NCI-H146 (cell line): ENCODE measurements at places on chromosomes 16 and 17.

- no peak for DNase-seq
These were observed 17.0 kb upstream of the RFFL start for GRCh38 chr17:35080536-35080935.

- peak; percentile 76 for DNase-seq
These were observed 79.2 kb downstream of the MYH11 start for GRCh38 chr16:15777533-15778203.

- no peak for DNase-seq
These were observed 22.1 kb downstream of the COX10 start for GRCh38 chr17:14091367-14091766.

DNA sequence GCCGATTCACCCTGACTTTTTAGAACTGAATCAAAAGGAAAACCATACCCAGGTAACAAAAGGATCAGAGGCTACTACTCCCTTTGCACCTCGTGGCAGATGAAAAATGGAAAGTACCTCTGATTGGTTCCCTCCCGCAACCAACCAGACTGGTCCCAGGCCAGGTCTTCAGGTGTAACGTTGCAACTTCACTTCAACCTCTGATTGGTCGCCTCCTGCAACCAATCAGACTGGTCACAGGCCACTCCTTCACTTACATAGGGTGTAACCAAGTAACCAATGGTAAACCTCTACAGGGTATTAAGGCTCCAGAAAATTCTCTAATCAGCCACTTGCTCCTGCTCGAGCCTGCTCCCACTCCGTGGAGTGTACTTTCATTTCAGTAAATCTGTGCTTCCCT is 89.4 kb downstream of the ADCY9 start:
- DNase-seq = no peak

DNA sequence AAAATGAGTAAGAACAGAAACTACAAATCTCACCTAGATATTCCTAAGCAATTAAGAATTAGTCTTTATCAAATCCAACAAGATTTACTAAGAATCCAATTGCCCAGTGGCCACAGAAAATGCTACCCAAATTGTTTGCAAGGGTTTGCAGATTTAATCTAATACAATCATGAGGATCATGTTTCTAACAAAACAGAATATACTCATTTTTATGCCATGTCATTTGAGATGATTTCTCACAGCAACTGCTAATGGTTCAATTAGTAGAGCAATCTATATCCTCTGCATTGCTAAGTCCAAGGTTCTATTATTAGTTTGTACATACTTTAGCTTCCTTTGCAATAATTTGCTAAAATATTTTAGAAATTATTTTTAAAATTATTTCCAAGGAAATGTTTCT is 41.2 kb downstream of the HELZ start:
- peak; percentile 6 for DNase-seq

GRCh38 chr17:78496311-78496710 is 80.9 kb downstream of the DNAH17 start:
- no peak for DNase-seq

GRCh38 chr17:7972131-7972785 is 30.2 kb upstream of the GUCY2D start:
- no peak for DNase-seq

GRCh38 chr17:11380761-11381160 is 139.7 kb downstream of the SHISA6 start:
- DNase-seq = no peak

DNA sequence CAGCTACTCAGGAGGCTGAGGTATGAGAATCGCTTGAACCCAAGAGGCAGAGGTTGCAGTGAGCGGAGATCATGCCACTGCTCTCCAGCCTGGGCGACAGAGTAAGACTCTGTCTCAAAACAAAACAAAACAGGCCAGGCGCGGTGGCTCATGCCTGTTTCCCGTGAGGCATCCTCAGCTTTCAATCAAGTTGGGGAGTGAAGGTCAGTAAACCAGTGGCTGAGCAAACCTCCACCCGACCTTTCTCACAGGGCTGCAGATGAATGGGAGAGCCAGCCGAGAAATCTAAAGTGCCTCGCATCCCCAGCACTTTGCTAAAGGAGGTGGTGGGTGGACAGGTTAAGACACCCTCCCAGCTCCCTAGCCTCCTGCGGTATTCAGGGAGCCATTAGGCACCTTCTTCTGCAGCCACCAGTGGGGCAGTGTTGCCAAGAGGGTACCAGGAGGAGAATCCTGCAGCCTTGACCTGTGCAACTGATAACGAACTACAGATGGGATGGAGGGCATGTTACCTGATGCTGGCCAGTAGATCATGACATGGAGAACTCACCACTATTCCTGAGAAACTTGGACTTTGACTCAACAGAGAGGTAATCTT is 59.0 kb downstream of the KPNA2 start:
- no peak for DNase-seq

DNA sequence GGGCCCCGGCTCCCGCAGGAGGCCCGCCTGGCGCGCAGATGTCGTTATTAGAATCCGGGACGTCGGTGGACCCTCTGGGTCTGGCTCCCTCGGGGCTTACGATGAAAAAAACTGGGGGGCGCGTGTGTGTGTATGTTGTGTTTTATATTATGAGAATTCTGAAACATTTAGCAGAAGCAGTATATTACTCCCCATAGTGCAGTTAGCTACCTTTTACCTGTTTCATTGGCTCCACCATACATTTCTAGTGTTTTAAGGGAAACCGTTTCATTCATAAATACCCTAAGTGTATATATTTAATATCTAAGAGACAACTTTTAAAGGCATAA is 486 bp upstream of the DNAJA2 start:
- DNase-seq = no peak

DNA sequence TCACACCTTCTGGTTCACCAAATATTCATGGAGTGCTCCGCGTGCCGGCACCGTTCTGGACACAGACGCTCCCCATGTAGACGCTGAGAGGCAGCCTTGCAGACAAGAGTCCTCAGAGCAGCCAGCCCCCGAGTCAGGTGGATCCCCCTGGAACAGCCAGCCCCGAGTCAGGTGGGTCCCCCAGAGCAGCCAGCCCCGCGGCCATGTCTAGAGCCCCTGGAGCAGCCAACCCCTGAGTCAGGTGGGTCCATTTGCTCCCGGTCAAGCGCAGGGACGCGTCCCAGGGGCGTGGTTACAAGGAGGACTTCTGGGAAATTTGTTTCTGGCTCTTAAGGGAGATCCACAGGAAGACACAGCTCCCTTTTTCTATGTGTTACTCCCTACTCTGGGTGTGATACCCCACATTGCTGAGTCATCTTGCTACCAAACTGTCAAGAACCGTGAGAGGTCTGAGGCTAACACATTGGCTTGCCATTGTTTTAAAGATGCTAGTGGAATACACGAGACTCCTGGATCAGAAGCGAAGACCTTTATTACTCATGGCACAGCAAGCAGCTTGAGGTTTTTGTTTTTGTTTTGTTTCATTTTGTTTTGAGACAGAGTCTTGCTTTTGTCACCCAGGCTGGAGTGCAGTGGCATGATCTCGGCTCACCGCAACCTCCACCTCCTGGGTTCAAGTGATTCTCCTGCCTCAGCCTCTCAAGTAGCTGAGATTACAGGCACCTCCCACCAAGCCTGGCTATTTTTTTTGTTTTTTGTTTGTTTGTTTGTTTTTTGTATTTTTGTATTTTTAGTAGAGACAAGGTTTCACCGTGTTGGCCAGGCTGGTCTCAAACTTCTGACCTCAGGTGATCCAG is 43.3 kb upstream of the CBFA2T3 start:
- peak; percentile 17 for DNase-seq

DNA sequence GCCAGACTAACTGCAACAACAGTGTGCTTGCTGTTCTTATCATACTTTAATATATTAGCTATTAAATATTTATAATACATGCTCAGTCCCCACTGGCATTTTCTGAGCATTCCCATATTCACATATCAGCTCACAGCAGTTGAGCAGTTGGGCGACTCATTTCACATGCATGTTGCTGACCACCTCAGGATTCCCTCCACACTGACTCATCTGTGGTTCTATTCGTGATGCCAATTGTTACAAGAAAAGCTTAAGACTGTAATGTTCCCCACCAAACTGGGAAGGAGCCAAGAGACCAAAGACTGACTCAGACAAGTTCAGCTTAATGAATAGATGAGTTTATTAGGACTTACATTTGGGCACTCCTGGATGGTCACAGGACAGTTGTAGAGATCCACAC is 100.3 kb upstream of the KIF2B start:
- no peak for DNase-seq

DNA sequence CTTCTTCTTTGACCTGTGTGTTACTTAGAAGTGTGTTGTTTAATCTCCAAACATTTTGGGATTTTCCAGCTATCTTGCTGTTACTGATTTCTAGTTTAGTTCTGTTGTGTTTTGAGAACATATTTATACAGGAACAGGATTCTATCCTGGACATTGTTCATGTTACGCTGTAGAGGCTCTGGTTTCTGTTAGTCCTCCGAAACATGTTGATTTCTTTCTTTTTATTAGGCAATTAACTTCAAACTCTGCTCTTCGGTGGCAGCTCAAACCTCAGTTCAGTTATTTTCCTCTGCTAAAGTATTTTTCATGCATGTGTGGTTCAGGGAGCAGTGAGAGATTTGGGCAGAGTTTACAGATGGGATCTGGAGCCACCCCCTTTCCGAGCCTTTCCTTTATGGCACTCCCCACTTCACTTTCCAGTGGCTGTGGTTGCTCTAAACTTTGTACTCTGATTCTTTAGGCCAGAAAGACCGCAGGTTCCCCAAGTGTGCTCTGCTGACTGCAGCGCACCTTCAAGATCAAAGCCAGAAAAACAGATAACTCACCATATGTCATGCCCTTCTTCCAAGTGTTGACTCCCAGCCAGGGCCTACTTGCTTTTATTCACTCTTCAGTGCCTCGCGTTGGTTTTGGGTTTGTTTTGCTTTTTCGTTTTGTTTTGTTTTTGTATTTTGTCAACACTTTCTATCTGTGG is 77.6 kb upstream of the KSR1 start:
- no peak for DNase-seq

GRCh38 chr17:2755891-2756724 is 6.7 kb upstream of the CCDC92B start:
- peak; percentile 49 for DNase-seq
